ENCODE measurements at places on chromosomes 16 and 17.
A peak's percentile ranks its signal among the peaks of the same experiment; 100 is the strongest.

GRCh38 chr17:45218895-45219661 lies 2.6 kb upstream of the FMNL1 start:
- peak; percentile 86 for DNase-seq

DNA sequence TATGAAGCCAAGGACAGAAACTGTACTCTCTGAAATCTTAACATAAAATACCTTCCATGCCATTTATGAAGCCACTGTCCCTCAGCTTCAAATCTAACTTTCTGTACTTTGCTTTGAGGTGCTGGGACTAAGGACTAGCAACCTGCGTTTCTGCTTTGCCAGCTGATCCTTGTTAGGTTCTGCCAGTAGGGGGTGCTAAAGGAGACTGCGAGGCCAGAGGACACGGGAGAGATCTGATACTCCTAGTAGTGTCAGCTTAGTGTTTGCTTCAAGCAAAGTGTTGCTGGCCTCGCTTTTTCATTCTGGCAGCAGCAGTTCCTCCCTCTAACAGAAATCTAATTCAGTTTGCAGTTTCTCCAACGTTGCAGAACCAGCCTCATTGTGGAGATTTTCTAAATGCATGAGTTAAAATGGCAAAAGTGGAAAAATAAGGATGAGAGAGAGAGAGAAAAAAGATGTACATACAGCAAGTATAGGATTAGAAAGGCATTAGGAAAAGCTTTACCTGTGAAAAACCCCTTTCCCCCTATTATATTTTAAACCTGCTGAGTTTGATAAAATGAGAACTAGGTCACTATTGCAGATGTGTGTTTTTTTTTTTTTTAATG lies 297.5 kb downstream of the CA10 start:
- no peak for DNase-seq

DNA sequence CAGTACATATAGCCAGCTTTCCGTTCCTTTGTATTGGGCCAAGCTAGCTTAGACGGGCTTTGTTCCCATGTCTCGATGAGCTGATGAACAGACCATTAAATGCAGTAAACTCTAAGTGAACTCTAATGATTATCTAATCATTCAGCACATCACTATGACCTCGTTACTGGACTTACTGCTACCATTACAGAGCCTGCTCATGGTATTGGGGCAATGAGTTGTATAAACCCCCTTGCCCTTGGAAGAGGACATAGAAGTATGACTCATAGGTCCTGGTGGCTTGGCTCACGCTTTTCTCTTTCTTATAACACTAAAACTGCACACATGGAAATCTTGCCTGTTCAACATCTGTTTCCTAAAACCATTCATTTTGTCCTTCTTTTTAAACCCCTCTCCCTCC lies 93.6 kb upstream of the DYNLRB2 start:
- no peak for DNase-seq

DNA sequence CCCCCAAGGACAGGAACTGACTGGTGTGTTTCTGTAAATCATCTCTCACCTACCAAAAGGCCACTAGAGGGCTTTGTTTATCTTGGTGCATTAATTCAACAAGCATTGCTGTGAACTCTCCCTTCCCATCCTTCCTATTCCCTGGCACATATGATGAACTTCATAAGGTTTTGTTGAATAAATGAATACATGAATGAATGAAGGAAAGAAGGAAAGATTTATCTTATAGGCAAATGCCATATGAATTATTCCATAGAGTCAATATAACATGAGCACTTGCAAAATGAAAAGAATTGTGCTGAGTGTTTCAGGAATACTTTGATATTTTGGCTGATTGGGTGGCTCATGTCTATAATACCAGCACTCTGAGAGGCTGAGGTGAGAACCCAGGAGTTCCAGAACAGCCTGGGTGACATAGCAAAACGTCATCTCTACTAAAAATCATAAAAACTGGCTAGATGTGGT lies 4.3 kb downstream of the SPDYE4 start:
- no peak for DNase-seq

DNA sequence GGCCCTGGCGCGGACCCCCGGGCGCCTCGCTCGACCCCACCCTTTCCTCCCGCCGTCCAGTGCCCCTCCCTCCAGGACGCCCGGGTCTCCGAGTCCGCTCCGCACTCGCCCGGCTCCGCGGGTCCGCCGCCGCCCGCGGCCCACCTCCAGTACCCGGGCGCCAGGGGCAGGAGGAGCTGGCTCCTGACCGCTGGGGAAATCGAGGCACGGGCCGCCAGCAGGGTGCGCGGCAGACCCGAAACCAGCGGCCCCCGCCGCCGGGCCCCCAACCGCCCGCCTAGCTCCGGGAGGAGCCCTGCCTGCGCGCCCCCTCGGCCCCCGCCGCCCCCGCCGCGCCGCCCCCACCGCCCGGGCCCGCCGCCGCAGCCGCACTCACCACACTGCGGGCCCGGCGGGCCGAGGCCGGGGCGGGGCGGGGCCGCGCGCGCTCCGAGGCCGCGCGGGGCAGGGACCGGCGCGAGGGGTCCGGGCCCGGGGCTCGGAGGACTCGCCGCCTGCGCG lies 333 bp downstream of the MAFG start:
- DNase-seq: peak; percentile 40

DNA sequence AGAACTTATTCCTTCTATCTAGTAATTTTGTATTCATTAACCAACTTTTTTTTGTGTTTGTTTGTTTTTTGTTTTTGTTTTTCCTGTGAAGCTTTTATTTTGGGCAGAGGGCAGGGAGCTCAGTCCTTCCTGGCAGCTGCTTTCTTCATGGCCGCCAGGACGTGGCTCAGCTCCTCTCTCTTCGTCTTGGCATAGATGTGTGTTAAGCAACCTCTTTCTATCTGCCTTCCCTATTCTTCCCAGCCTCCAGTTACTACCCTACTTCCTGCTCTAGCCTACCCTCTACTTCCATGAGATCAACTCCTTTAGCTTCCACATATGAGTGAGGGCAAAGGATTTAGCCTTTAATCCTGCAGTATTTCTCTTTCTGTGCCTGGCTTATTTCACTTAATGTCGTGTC lies 8.2 kb upstream of the BRD7 start:
- DNase-seq: no peak

DNA sequence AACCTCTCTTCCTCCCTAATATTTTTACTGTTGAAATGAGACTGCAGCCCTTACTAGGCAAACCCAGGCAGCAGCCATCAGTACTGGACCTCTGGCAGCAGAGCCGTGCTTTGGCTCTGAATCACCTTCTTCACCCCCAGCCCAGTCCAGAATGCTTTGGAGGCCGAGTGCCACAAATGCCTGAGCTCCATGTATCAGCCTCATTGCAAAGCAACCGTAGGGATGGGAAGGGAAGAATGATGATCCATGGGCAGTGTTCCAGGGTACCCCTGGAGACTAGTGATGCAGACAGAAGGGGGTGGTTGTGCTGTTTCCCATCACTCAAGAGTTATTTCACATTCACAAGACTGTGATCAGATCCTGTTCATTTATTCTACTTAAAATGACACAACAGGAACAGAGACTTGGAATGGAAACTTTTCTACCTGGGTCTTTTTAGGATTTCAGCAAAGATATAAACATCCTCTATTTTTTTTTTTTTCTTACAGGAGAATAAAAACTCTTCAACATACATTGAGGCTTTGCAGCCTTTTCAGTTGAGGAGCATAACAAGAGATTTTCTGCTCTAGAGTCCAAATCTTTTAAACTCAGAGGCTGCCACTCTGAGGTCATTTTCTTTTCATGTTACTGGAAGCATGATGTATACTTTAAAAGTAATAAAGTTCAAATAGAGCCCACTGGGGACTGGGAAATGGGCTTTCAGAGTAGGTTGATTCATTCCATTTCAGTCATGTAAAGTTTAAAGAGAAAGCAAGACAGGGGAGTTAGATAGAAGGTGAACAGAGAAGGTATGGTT lies 138.3 kb downstream of the KCNJ2 start:
- no peak for DNase-seq

GRCh38 chr17:37361543-37361942 lies 14.2 kb upstream of the C17orf78 start:
- no peak for DNase-seq

GRCh38 chr16:4525634-4526277 lies 12.8 kb downstream of the CDIP1 start:
- no peak for DNase-seq

- DNase-seq: no peak
Measured at GRCh38 chr16:77571115-77571862, 136.5 kb upstream of the ADAMTS18 start.

DNA sequence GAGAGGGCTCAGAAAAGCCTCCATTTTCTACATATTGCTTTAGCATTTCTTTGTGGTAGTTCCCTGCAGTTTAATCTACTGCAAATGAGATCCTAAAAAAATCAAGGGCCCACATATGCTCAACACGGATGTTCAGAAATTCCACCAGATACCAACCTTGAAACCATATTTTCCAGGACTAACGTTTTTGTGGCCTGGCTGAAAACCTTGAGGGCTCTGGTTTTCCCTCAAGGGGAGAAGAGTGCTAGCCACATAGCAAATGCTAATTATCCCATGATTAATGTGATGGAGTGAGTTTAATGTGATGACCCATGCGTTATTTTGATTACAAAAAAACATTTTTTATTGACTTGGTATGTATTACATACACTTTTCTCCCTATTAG lies 68.9 kb downstream of the SNX11 start:
- no peak for DNase-seq

GRCh38 chr16:67546761-67547422 lies 15.4 kb upstream of the CTCF start:
- peak; percentile 64 for DNase-seq

GRCh38 chr16:3589441-3589921 lies 12.3 kb upstream of the NLRC3 start:
- no peak for DNase-seq

DNA sequence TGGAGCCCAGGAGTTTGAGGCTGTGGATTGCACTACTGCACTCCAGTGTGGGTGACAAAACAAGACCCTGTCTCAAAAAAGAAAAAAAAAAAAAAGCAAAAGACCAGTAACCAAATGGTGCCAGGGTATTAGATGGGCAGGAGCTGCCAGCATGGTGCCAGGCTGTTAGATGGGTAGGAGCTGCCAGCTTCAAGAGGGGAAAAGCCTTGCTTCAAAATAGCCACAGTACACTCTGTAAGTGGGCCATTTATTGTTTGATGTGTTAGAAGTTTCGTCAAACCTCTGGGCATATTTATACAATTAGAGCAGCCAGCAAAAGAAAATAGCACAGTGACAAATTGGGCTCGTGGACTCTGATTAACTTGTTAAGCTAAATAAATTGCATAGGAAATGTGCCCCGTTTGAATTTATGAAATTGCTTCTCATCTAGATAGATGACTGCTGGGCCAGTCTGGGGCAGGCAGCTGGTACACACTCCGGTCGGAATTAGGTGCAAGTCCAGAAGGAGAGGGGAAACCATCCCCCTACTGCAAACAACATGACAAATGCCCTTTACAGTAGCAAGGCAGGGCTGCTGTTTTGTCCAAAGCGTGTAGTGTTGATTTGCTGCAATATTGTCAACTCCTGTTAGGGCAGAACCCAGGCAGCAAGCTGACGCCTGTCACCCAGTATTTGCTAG lies 126.3 kb upstream of the IRX3 start:
- no peak for DNase-seq

DNA sequence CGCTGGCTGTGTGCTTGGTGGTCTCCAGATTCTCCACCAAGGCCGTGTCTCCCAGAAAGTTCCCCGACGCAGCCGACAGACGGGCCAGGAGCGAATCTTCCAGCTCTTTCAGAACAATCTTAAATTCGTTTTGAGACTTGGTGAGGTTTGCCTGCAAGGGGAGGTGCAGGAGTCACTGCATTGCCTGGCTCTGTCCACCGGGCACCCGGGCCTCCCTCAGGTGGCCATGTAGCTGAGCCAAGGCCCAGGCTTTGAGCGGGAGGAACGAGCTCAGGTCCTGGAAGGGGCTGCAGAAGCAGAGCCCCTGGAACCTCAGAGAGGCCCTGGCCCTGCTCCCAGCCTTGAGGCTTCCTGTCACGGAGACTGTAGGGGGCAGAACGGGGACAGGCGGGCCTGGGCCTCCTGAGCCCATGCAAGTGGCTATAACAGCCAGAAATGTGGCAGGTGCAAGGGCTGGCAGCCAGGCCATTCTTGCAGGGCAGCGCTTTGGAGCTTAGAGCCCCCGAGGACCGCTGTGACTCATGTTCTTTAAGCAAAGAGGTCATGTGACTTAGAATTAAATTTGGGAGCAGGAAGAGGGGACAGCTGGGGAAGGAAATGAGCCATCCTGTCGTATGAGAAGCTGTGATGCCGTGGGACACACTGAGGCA lies 72.4 kb downstream of the PGS1 start:
- no peak for DNase-seq

- DNase-seq: no peak
Measured at GRCh38 chr17:40065769-40066510, 3.2 kb downstream of the THRA start.

DNA sequence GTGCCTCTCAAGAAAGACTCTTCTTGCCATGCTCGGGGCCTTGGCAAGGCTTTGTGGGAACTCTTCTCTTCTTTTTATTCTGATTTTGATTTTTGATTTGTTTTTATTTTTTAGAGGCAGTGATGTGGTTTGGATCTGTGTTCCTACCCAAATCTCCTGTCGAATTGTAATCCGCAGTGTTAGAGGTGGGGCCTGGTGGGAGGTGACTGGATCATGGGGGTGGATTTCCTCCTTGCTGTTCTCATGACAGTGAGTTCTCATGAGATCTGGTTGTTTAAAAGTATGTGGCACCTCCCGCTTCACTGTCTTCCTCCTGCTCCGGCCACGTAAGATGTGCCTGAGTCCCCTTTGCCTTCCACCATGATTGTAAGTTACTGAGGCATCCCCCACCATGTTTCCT lies 281.4 kb downstream of the CPPED1 start:
- no peak for DNase-seq

DNA sequence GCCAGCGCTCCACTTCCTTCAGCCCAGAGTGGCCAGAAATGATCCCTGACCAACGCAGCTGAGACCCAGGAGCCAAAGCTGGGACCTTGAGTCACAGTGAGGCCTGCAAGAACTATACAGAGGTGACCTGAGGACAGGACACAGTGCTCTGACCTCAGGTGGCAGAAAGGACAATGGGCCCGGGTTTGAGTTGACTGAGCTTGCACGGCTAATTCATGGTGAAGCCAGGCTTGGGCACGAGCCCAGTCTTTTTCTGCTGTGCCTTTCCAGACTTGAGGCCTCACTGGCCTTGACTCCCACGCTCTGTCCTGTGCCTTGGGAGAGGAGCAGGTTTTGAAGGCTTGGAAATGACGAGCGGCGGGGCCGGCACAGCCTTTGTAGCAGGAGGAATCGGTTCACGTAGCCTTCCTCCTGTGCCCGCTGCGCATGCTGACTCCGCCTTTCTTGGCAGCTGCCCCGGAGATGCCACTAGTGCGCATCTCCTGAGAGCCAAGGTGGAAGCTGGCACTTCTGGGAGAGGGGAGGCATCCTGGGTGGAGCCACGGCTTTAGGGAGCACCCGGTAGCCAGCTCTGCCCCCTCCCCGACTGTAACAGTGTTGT lies 34.9 kb downstream of the NDEL1 start:
- no peak for DNase-seq
